ENCODE measurements at places on chromosomes 6 and 20.

GRCh38 chr6:21850691-21851090 is 257.1 kb downstream of the SOX4 start:
- DNase-seq: no peak

GRCh38 chr20:38325167-38325566 is 21.1 kb upstream of the LBP start:
- no peak for DNase-seq

- peak; percentile 58 for DNase-seq
Observed at GRCh38 chr6:231779-232178, 60.5 kb upstream of the DUSP22 start.

DNA sequence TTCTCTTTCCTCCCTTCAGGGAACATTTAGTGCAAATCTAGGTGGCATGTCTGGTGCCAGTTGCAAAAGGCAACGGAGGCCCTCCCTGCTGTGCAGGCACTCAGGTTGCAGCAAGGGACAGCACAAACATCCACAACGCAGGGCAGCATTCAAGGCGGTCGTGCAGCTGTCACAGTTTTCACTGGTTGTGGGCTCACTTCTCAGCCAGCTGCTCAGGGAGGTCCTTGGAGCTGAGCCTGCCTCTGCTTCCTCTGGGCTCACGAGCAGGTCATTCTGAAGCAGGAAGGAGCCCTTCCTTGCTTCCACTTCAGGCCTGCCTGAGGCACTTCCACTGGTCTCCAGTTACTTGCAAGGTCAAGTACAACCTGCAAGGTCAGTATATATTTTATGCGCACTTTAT is 3.8 kb upstream of the NPEPL1 start:
- no peak for DNase-seq

GRCh38 chr6:31966506-31966905 is 5.4 kb downstream of the DXO start:
- DNase-seq: no peak
